ENCODE measurements at places on chromosomes 6 and 20.

- no peak for DNase-seq
Measured at GRCh38 chr20:51059862-51060261, 37.0 kb upstream of the KCNG1 start.

DNA sequence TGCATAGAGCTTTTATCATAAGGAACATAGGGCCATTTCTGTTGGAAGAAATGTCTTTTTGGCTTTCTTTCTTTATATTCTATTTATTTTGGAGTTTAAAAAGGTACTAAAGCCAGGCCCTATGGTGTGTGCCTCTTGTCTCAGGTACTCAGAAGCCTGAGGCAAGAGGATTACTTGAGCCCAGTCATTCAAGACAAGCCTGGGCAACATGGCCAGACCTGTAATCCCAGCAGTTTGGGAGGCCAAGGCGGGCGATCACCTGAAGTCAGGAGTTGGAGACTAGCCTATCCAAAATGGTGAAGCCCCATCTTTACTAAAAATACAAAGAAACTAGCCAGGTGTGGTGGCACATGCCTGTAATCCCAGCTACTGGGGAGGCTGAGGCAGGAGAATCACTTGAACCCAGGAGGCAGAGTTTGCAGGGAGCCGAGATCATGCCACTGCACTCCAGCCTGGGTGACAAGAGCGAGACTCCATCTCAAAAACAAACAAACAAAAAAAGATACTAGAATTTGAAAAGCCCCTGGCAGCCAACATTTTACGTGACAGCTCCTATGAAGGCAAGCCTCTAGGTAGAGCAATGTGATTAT, 80.0 kb downstream of the CBFA2T2 start:
- DNase-seq = no peak

- DNase-seq = no peak
Measured at GRCh38 chr6:39926668-39927067, 7.6 kb downstream of the MOCS1 start.

GRCh38 chr20:18139832-18140231, 2.2 kb downstream of the KAT14 start:
- DNase-seq = no peak

DNA sequence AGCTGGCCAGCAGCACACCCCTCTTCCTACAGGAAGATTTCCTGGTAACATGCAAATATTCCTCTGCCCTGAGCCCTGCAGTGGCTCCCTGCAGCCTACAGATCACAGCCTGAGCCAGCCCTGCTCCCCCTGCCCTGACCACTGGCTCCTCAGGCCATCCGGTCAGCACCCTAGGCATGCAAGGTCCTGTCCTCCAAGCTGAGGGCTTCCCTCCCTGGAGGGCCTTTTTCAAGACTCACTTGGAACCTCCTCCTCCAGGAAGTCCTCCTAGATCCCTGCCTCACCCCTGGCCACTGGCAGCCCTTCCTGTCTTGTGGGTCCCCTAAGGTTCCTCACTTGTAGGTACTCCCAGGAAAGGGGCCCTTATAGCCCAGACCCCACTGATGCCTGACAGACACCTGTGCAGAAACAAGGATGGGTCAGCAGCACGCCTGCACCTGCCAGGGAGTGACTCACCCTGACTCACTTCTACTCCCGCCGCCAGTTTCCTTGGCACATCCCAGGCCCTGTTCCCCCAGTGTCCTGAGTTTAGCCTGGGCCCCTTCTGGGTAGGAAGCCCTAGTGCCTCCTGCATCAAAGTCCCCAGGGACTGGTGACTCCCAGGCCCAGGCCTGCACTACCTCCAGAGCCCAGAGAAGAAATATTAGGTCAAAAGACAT, 3.2 kb downstream of the SLC4A11 start:
- DNase-seq = no peak

- no peak for DNase-seq
Measured at GRCh38 chr6:159959976-159960384, 8.9 kb upstream of the IGF2R start.

- DNase-seq = no peak
Measured at GRCh38 chr20:24699321-24700165, 230.1 kb downstream of the SYNDIG1 start.

DNA sequence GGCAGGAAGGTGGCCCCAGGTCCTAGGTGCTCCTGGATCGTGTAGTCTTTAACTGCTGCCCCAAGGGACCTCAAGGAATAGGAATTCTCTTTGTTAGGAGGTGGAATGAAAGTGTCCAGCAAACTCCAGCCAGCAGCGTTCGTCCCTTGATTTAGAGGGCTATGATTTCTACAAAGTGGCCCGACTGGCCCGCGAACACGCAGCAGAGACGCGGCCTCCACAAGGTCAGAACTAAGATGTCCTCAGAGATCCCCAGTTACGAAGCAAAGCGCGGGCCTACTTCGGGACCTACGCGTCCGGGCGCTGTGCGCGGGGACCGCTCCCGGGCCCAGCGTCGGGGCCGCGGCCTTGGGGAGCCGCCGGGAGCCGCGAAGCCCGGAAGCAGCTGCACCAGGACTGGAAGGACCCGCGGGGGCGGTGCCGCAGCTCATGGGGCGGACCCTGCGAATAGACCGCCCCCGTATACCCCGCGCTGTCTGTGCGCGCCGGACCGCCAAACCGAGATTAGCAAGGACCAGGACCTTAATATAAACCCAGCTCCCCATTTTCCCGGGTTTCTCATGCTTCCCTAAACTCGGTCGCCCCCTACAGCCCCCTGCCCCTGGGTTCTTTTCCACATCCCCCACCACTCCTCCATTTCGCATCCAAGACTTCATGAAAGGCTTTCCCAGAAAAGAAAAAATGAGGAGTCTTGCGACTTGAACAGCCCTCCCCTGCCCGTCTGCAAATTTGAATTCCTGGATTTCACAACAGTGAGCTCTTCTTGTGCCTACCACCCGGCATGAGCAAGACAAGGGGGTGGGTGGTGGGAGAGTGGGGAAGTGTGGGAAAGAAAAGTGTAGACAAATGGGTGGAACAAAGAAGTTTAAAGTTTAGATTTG, at the start of gene C6orf47:
Gene C6orf47, minus strand, starts transcription at position 398 of the 881 bp plus-strand sequence. CDS start 831 bp downstream, outside the sequence.
- peak; percentile 72 for DNase-seq

DNA sequence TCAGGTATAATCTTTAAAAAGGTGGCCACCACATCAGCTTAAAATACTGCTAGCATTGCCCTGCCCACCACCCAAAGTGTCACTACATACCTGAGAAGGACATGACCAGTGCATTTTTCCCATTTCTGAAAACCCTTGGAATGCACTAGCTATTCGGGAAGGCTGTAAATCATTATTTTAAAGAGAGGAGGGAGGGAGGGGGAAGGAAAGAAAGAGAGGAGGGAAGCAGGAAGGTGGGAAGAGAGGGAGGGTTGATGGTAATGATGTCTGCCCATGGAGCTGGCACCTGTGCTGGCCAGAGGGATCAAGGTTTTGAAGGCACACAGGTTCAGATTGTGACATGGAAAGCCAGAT, 32.4 kb downstream of the VAPB start:
- DNase-seq = no peak

- DNase-seq = no peak
Measured at GRCh38 chr20:36658300-36658699, 12.3 kb upstream of the SLA2 start.

- peak; percentile 55 for DNase-seq
Measured at GRCh38 chr6:41728073-41728936, 7.1 kb downstream of the TFEB start.

GRCh38 chr6:73528897-73529296, 8.1 kb upstream of the EEF1A1 start:
- no peak for DNase-seq

GRCh38 chr6:80173411-80173810, 66.9 kb downstream of the BCKDHB start:
- no peak for DNase-seq

DNA sequence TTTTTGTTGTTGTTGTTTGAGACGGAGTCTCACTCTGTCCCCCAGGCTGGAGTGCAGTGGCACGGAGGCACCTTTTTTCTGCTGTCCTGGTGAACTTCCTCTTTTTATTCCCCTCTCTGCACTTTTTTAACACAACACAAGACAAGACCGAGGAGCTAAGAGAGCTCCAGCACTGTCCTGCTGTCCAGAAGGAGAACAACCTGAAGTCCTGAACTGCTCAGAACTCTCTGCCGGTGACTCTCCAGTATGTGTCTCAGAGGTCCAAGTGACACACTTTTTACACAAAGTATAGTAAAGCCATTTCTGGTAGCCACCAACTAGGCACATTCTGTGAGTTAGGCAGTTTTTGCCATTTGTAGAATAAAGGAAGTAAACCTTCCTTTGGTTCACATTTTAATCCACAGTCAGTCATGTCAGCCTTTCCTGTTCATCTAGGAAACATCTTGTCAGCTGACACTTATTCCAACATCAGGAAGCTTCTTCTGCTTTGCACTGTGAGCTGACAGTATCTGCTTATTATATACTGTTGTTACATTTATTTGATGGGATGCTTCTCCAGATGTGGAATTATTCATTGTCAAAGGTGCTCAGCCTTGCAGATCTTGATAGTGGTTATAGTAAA, 28.1 kb upstream of the TXNDC5 start:
- DNase-seq = no peak

DNA sequence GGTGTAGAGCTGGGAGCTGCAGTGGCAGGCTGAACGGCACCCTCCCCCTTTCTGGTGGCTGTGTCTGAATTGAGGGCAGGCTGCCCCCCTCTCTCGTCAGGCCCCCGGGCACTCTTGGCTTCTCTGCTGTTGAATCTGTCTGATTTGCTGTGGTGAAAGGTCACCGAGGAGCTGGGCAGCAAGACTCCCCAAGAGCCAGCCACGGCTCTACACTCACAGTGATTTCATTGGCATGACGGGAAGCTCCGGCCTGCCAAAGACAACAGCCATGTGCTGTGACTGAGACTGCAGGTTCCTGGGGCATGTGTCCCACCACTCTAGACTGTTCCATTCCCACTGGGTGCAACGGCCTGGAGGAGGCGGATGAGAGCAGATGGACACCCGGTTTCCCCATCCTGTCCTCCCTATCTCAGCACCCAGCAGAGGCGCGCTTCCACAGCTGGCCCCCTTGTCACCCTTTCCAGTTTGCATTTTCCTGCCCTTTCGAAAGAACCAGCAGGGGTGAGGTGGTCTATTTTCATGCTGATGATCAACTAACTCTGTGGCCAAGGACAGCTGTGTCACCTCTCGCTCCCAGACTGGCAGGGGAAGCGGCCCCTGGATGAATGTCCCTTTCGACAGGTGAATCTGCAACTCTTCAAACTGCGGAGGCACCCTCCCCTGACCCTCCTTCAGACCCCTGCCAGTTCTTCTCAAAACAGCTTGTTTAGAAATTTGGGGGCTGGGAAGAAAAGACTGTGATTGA, 2.2 kb downstream of the APCDD1L start:
- no peak for DNase-seq

- no peak for DNase-seq
Measured at GRCh38 chr20:17179840-17180239, 47.0 kb upstream of the PCSK2 start.

- no peak for DNase-seq
Measured at GRCh38 chr6:21986703-21987102, 310.1 kb downstream of the PRL start.

DNA sequence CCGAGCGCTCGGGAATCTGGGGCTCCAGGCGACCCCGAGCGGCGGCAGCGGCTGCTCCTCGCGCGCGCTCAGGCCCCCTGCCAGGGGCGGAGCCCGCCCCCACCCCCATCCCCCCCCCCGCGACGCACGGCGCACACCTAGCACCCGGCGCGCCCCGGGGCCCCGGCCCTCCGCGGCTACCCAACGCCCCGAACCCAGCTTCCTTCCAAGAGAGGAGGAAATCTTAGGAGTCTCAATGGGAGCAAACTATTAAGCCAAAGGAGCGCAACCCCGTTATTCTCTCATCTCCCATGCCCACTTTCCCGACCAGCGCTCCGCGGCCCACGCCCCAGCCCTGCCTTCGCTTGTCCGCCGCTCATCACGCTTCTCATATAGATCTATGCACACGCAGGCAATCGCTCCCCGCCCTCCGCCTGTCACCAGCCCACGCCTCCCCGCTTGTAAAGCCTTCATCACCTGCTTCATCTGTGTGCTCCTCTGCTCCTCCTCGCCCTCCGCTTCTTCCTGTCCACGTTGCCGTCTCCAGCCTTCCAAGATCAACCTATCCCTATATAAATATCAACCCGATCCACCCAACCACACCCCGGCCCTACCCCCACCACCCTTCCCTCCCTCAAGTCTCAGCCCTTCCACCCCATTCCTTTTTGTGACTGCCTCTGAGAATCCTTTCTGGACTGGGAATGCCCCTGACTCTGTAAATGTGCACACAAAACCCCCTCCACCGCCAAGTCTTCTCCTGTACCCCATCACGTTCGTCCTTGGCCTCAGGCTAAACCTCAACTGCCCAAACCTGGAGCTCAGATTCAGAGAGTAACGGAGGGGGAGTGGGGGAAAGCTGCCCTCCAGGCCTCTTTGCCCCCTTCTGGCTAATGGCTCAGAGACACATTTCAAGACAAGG, at the start of gene DLK2:
Gene DLK2, minus strand, starts transcription at position 18 of the 898 bp plus-strand sequence. CDS start 723 bp downstream, outside the sequence.
- DNase-seq = peak; percentile 47

DNA sequence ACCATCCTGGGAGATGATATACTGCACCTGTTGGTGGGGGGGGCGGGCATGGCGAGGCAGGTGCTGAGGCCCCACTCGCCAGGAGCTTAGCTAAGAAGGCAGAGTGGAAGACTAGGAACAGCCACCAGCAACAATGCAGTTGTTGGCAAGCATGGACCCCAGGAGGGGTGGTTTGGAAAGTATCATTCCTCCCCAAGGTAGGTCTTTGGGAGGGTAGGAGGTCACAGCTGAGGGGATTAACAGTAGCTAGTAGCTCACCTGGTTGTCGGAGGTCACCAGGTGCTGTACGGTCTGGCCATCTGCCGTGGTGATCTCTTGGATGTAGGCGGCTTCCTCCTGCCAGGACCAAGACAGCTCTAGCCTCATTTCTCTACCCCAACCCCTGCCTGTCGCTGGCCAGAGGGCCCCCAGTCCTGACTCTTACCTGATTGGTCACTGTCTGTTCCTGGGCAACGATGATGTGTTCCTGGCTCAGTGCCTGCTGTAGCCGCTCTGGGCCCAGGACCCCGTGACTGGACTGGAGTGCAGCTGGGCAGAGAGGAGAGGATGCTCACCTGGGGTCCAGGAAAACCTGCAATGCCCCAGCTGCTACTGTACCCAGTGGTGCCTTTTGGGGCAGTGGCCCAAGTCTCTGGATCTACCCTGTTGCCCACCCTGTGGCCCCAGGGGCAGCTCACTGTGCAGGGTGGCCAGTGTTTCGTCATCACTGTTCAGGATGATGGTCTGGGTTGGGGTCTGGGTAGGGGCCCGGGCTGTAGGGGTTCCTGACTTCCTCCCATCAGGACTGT, 15.3 kb downstream of the PCIF1 start:
- no peak for DNase-seq

DNA sequence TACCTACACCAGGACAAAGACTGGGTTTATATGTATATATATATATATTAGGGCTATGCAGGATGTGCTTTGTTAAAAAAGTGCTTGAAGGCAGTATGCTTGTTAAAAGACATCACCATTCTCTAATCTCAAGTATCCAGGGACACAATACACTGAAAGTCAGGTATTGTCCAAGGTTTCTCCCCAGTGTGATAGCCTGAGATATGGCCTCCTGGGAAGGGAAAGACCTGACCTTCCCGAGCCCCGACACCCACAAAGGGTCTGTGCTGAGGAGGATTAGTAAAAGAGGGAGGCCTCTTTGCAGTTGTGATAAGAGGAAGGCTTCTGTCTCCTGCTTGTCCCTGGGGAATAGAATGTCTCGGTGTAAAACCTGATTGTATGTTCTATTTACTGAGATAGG, 156.9 kb downstream of the GPX5 start:
- no peak for DNase-seq

GRCh38 chr6:27406085-27406484, 17.5 kb downstream of the ZNF391 start:
- DNase-seq = no peak

Data from occipital lobe (tissue), 3 donors.